8988T (cell line): ENCODE measurements at places on chromosomes 1 and 21.
A peak's percentile ranks its signal among the peaks of the same experiment; 100 is the strongest.

GRCh38 chr1:10652626-10653025 is 143.8 kb downstream of the CASZ1 start:
- no peak for DNase-seq

- DNase-seq: no peak
These were observed 104.7 kb downstream of the HLCS start for GRCh38 chr21:36861595-36862323.

- no peak for DNase-seq
These were observed 739.3 kb downstream of the LTN1 start for GRCh38 chr21:28253338-28253737.

- no peak for DNase-seq
These were observed 182.0 kb upstream of the SGIP1 start for GRCh38 chr1:66351913-66352312.

DNA sequence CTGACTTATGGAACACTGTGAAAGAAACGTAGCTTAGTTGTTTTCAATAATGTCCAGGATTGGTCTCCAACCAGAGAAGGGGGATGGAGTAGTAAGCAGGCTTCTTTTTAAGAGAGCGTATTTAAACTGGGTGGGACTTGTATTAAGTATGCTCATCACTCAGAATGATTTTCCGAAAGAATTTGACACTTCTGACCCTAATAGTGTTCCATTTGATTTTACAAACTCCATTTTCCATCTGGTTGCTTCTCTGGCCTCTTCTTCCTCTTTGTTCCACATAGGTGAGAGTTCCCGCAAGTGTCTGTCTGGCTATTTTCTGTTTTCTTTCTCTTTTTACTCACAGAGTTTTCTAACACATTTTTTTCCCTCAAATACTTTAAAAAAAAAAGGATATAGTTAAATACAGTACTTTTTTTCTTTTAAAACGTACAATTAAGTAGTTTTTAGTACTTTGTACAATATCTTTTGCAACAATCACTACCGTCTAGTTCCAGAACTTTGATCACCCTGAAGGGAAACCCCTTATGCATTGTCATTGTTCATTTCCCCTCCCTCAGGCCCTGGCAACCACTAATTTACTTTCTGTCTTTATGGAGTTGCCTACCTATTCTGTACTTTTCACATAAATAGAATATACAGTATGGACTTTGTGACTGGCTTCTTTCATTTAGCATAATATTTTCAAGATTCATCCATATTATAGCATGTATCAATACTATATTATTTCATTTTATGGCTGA is 67.0 kb downstream of the RASAL2 start:
- DNase-seq: no peak

DNA sequence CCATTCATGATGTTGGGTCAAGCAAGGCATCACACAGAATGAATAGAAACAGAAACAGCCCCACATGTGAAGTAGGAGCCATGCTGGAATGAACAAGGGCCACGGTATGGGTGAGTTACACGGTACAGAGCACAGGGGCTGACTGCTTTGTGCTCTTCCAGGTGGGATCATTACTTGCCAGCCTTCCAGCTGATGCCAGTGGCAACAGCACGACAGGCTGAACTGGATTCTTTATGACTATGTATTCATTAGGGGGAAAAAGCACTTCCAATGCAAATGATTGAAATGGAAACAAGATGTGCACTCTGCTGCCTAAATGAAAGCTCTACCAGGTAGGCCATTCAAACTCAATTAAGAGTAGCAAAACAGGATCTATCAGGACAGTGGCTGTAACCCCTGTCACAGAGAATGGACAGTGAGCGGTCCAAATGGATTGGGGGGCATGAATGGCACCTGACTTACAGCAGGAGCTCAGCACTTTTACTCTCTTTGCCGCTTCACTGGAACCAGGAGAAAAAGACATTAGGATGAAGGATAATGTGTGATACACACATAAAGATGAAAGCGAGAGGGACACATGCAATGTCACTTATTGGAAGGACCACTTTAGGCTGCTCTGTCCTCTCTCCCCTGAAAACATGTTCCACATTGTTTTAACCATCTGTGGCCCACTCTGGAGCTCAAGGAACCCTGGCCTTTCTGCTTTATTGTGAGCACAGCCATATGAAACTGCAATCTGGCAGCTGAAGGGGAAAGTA is 23.4 kb upstream of the IRF2BP2 start:
- no peak for DNase-seq

GRCh38 chr1:31732751-31733289 is 29.0 kb upstream of the COL16A1 start:
- no peak for DNase-seq

DNA sequence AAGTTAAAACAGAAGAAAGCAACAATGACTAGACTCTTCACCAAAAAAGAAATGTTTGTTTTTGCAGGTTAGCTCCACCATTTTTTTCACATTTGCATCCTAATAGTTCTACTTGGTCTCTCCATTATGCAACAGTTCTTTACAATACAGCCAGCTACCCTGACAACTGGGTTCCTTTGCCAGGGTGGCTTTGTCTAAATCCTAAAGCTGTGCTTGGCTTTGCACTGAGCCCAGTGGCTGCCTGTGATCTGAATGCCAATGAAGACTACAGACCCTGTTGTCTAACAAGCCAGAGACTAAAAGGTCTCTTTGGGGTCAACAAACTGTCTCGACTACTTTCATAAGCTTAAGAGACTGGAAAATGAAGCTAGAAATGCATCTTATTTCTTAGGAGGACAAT is 112.0 kb downstream of the AKT3 start:
- DNase-seq: no peak

GRCh38 chr1:40774266-40774998 is 9.2 kb upstream of the KCNQ4 start:
- DNase-seq: no peak

GRCh38 chr1:2232255-2232915 is 4.3 kb downstream of the SKI start:
- no peak for DNase-seq

- DNase-seq: no peak
These were observed 27.2 kb downstream of the LMO4 start for GRCh38 chr1:87355894-87356293.

DNA sequence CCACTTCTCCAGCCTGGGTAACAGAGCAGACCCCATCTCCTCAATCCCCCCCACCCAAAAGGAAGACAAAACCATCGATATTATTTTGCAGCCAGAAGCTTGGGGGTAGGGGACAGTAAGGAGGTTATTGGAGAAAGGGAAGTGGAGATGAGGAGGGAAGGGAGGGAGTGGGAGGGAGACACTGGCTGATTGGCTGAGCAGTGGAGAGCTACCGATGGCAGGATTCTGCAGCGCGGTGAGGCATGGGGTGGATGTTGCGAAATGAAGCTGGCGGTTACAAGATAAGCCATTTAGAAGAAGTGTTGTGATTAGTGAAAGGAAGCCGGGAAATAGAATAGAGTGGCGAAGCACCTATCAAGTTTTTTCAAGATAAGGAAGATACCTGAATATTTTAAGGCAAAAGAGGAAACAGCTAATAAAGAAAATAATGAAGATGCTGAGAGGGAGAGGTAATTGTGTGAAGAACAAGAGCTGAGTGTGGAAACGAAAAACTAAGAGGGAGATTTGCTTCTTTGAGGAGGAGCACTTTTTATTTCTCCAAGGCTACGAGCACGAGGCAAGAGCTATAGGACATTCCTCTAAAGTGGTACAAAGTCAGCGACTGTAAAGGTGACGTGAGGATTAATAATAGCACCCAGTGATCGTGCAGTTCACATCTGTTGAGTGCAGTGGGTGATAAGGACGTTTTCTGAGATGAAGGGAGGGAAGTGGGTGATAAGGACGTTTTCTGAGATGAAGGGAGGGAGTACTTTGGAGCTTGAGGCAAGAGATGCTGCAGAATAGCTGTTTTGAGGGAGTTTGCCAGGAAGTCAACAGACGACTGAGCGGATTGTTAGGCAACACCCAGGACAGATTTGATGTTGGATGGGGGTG is 103.2 kb upstream of the KIF26B start:
- no peak for DNase-seq

DNA sequence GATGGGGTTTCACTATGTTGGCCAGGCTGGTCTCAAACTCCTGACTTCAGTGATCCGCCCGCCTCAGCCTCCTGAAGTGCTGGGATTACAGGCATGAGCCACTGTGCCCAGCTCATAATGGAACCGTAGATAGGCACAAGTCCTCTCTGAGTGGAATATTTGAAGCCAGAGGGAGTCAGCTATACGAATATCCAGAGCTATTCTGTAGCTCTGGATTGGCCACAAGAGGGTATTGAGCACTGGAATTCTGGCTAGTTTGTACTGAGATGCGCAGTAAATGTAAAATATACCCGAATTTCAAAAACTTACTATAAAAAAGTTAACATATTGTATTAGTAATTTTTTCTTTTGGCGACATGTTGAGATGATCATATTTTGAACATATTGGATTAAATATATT is 851 bp upstream of the VPS13D start:
- no peak for DNase-seq

GRCh38 chr1:14849038-14849437 is 250.6 kb downstream of the KAZN start:
- no peak for DNase-seq

- no peak for DNase-seq
These were observed 3.6 kb upstream of the RASSF5 start for GRCh38 chr1:206503591-206504362.

GRCh38 chr1:59278780-59279354 is 18.0 kb upstream of the FGGY start:
- no peak for DNase-seq

DNA sequence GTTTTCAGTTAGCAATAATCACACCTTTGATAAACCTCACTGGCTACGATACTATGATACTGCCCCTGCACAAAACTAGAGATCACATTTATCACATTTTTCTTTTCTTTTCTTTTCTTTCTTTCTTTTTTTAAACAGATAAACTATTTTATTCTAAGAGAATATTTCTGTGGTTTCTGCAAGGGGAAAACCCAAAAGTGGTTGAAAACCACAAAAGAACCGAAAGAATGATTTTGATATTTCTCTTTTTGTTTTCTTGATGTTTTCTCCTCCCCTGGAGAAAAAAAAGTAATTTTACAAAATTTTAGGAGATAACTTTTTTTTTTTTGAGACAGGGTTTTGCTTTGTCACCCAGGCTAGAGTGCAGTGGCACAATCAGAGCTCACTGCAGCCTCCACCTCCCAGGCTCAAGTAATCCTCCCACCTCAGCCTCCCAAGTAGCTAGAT is 18.4 kb upstream of the FRRS1 start:
- no peak for DNase-seq

DNA sequence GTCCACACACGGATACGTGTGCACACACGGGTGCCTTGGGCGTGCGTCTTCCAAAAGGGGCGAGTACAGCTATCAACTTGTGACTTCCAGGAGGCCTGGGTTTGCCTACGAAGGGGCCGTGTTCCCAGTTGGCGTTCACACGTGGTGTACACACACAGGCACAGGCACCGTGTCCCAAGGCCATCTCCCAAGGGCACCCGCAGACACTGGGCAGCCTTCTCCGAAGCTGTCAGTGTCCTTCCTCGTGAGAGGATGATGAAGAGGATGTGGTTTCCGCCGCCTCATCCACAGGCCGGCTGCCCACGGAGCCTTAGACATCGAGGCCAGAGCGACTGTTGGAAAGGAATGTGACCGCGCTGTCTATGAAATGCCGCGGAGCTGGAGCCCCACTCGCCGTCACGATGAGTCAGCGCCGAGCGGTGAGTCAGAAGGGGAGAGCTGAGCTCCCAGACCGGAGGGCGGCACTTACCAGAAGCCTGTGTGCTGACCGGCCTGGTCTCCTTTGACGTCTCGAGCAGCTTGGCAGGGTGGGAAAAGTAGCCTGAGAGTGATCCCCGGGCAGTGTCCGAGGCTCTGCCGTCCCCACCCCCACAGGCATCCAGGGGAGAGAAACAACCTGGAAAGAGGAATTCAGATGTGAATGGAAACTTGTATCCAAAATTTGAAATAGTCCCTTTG is 141.4 kb upstream of the ARHGEF16 start:
- peak; percentile 84 for DNase-seq

GRCh38 chr1:8863794-8864233 is 14.7 kb downstream of the ENO1 start:
- no peak for DNase-seq

GRCh38 chr1:29761159-29761928 is 525.0 kb downstream of the PTPRU start:
- no peak for DNase-seq

GRCh38 chr1:226656601-226657277 is 82.3 kb downstream of the ITPKB start:
- no peak for DNase-seq
